T-cell (primary cell): ENCODE measurements at places on chromosomes 5 and 9. TPM values are rescaled to one million over a fixed set of nuclear protein-coding genes. Genes with fewer than 3 reads are reported as not detected.

DNA sequence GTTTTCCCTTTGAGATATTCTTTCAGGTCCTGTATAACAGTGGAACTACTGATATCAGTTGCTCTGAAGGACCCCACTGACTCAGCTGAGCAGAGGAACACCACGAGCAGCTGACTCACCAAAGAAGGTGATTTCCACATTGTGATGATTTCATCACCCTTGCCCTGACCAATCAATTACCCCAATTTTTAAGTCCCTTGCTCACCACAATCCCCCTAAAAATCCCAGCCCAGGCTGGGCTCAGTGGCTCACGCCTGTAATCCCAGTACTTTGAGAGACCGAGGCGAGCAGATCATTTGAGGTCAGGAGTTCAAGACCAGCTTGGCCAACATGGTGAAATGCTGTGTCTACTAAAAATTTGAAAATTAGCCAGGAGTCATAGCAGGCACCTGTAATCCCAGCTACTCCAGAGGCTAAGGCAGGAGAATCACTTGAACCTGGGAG is 125.3 kb upstream of the ABCA1 start:
- DNase-seq, result no peak

DNA sequence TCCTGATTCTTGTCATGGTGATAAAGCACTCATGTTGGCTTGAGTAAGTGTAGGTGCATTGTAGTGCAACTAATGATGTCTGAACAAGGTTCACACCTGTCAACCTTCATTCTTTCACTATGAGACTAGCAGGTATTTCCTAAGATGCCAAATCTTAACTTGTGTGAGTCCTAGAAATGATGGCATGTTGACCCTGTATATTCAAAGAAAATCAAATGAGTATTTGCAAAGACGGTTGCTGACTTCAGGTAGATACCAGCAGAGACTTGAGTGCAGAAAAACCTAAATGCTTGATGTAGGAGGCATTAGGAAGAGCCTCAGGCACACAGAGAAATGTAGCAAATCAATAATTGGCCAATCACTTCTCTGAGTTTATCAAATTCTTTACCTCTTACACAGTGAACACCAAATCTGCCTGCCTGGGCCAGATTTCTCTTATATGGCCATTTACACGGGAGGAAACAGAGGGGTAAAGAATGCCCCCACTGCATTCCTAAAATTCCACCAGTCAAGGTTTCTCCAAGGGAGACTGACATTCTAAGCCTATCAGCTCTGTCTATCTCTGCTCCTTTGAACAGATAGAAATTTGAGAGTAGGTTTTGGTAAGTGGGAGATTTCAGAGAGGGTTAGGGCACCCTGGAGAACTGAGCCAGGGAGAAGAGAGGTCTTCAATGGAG is 488.6 kb upstream of the WWC1 start:
- DNase-seq, result no peak

DNA sequence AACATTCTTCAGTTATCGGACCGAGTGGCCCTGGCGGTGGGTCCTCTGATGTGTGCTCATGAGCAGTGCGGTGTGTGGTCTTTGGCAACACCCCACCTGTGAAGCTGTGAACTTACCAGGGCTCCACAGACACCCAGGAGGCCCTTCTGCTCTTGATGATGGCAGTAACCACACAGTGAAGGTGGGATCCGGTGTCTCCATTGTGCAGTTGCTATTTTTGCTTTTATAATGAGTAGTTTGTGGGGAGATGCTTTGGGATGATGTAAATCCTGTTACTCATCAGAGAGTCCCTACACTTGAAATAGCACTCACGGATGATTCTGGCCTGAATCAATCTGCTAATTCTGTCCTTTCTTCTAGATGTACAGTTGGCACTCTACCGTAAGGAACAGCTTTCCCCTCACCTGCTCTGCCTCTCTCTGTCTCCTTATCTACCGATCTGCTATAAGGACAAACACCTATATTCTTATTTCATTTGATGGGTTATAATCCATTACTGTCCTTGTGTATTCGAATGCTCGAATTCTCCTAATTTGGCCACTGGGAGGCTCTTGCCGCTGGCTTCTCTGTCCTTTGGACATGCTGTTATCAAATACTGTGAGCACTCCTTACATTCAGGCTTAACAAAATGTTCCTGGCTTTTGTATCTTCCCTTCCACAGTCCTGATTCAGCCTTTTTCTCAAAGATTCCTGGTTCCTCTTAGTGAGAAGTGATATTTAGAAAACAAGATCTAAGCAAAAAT is 20.2 kb downstream of the ATPSCKMT start:
- DNase-seq, result no peak

DNA sequence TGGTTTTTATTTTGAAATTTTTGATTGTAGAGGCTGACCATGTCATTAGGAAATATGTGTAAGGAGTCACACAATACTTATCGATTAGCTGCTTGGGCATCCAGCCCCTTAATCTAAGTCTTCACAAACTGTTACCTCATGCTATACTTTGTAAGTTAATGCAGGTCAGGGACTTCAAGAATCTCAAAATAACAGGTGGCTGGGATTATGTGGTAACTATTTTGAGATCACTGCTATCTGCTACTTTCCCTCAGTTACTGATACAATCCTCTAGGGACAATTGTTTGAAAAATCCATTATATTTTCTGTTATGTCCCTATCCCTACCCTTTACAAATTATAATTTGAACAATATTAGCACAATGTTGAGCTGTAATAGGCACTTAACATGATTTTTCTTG is 21.7 kb downstream of the FTMT start:
- no peak for DNase-seq

The FBP1 gene
- total RNA-seq, result 3.9 TPM

DNA sequence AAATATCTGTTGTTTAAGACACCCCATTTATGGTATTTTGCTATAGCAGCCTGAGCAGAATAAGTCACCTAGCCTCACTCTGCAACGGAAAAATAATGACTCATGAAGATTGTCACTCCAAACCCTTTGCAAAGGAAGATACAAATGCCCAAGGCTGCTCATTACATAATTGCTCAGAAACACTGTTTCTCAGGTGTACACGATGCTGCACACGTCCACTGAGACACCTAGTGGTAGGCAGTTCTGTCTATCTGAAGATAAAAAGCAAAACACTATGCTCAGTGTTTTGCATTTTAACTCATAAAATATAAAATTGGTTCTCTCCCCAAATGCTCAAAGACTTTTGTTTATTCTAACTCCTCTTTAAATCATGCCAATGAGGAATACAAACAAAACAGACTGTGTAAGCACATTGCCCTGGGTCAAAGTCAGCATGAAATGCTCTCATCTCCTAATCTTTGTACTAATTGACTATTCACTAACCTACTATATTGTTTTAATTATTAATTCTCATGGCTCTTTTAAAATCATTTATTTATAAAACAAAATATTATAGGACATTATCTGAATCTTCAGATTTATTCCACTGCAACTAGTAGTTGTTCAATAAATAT is 7.7 kb upstream of the TSLP start:
- DNase-seq, result no peak

GRCh38 chr9:10095208-10095607 is 517.6 kb downstream of the PTPRD start:
- no peak for DNase-seq

The ZMAT2 gene
- total RNA-seq, result 59.5 TPM

DNA sequence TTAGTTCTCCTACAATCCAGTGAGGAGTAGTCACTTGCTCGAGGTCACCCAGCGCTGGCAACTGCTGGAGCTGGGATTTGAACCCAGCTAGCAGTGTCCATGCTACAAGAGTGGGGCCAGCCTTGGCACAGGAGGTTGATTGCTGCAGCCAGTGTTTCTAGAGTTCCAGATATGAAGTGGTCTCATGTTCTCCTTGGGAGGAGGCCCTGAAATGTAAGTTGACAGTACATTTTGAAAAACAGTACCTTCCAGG is 802 bp downstream of the CCDC107 start:
- no peak for DNase-seq

The ZNF608 gene
- 1.0 TPM for total RNA-seq

The ZFP37 gene
- total RNA-seq, result 2.8 TPM

GRCh38 chr5:159678657-159679392 is 237.5 kb upstream of the ADRA1B start:
- no peak for DNase-seq

DNA sequence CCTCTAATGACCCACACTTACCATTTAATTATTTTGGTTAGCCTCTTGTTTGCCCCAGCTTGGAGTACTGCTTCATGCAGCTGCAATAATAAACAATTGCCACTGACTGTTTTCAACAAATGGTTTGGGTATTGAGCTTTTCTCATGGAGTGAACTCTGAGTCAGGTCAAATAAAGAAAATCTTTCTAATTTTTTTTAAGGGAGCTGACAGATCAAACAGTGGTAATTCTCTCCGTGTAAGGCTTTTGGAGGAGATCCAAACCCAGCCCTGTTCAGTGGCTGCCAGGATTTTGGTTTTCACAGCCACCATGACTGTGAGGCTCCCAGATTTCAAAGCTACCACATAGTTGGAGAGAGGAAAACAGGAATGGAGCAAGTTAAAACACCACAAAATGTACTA is 110.7 kb upstream of the EFNA5 start:
- no peak for DNase-seq

The REEP2 gene
- total RNA-seq, result 0.18 TPM

DNA sequence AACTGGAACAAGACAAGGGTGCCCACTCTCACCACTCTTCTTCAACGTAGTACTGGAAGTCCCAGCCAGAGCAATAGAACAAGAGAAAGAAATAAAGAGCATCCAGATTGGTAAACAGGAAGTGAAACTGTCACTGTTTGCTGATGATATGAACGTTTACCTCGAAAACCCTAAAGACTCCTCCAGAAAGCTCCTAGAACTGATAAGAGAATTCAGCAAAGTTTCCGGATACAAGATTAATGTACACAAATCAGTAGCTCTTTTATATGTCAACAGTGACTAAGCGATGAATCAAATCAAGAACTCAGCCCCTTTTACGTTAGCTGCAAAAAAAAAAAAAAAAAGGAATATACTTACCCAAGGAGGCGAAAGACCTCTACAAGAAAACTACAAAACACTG is 306.6 kb downstream of the PLK2 start:
- no peak for DNase-seq
